ENCODE measurements at places on chromosomes 1 and 21.
A peak's percentile ranks its signal among the peaks of the same experiment; 100 is the strongest.

DNA sequence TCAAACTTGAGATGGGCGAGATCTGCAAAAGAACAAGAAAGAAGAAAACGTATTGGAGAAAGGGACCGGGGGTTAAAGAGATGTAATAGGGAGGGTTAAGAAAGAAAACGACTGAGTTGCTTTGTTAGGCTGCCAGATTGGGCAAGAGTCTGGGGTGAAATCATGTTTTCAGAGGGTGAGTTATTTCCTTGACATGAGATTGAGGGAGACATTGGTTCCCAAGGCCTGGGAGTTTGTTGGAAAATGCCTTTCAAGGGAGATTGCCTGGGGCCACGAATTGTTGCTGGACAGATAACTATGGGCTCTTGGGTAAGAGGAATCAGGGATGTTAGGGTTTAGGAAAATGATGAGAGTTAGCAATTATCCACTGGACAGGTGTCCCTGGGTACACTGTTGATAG is 776 bp upstream of the CADM3 start:
- no peak for DNase-seq

DNA sequence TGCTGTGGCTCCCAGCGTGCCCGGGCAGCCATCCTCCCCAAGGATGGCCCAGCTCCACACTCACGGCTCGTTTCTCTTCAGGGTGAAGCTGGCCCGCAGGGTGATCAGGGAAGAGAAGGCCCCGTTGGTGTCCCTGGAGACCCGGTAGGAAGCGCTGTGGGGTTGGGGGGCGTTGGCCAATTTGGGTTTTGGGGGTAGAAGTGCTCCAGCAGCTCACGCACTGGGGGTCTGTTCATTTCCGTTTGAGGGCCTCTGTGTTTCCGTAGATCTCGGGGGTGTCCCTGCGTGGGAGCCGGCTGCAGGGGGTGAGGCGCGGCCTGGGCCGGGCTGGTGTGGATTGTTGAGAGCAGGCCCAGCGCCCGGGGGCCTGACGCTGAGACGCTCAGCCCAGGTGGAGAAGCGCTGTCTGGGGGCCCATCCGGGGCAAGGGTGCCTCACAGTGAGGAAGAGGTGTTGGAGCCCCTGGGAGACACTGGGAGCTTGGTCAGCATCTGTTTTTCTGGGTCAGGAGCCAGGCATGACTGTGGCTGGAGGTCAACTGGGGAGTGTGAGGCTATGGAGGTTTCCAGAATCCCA is 12.6 kb downstream of the COL6A1 start:
- peak; percentile 19 for DNase-seq

DNA sequence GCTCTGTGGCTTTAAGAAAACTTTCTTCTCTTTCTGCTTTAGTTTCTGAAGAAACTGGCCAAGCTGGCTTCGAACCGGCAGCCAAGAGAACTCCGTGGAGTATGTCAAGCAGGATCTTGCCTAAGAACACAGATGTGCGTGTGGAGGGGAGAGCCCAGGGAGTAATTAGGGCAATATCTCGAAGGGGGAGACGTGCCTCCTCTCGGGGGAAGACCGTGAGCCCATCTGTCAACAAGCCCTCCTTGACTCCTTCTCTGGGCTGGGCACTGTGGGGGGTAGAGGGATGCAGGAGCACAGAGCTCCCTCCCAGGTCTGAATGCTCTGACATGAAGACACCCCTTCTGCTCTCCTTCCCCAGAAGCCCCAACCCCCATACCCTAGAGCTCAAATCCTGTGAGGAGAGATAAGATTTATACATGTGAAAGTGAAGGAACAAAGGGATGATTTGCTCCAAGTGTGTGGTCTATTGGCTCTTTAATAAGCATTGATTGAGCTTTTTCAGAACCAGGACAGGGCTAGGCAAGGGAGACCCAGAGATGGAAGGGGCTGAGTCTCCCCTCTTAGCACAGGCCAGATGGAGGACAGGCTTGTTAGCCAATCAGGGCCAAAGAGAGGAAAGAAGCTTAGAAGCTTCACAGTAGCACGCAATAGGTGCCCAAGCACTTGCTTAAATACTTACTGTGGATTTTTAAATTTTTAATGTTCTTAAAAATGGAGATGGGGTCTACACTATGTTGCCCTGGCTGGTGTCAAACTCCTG is 37.5 kb downstream of the EDN2 start:
- DNase-seq: no peak

GRCh38 chr21:34531399-34531798 is 19.4 kb upstream of the KCNE1 start:
- no peak for DNase-seq

DNA sequence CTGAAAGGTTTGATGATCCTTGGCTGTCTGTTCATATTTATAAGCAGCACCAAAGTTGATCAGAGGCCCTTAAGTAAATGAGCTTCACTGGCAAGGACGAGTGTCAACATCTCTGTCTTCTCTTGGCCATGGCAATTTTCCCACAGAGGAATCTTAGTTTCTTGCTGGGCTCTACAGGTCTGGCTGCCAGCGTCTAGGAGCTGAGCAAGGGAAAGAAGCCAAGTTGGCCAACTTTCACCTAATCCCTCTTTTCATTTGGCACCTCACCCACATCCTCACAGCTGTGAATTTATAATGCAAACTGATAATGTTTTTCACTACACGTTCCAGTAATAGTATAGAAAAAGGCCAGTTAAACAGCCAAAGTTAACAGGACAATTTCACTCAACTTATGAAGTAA is 99.0 kb upstream of the LBR start:
- no peak for DNase-seq

DNA sequence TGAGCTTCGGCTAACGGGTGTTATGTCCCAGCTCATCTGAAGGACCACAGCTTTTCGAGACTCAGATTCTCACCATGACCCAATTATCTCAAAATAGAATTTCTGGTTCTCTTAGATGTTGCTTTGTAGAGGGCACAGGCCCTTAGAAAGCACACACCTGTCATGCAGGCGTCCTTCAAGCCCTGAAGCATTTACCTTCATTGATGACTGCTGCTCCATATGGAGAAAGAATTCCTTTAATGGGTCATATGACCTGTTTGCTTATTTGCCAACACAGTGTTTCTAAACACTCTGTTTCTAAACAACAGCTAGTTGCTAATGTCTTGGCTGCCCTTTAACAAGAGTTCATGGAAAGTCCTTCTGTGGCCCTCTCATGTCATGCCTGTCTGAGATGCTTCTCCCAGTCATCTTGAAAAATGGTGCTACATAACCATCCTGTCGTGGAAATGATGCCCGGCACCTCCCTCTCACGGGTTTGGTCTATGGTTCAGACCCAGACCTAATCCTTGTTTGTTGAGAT is 495.7 kb downstream of the KIF26B start:
- DNase-seq: no peak

GRCh38 chr1:208254862-208255261 is 10.7 kb upstream of the PLXNA2 start:
- no peak for DNase-seq

- no peak for DNase-seq
Observed at GRCh38 chr1:27835501-27835900, 4.9 kb downstream of the PPP1R8 start.

GRCh38 chr1:2279817-2280216 is 51.7 kb downstream of the SKI start:
- DNase-seq: no peak

DNA sequence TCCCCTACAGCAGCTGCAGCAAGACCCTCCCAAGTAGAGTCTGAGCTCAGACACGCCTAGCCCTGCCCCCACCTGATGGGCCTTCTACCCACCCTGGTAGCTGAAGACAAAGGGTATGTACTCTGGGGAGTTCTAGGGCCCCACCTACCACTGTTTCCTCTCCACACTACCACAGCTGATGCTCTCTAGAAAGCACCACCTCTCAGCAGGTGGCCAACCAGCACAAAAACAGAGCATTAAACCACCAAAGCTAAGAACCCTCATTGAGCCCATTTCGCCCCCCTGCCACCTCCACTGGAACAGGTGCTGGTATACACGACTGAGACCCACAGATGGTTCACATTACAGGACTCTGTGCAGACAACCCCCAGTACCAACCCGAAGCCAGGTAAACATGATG is 258.9 kb downstream of the SETD4 start:
- no peak for DNase-seq

- no peak for DNase-seq
Observed at GRCh38 chr1:225483818-225484656, 56.2 kb upstream of the LBR start.

DNA sequence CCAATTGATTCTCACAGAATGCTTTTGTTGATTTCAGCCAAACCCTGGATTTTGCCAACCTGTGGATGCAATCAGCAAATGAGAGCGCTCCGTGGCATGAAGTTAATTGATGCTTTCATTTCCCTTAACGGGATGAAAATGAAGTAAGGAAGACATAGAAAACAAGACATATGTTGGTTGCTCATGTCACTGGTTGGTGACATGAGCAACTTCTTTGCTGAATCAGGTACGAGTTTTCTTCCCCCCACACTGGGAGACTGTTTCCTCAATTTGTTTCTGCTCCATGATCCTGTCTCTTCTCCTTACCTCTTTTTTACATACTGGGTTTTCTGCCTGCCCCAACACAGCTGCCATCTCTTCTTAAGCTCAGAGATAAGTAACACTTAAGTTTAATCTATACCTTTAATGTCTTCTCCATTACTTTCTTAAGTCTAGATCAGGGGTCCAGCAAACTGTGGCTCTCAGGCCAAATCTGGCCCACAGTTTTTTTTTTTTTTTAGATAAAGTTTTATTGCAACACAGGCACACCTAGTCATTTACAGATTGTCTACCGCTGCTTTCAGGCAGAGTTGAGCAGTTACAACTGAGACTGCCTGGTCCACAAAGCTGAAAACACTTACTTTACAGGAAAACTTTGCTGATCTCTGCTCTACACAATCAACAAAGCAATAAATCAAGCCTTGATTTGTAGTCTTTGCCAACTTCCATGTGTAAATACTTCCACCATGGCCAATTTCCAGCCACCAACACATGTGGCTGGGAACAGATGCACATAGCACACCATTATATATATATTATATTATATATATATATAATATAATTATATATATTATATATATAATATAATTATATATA is 13.3 kb downstream of the GPR157 start:
- no peak for DNase-seq

DNA sequence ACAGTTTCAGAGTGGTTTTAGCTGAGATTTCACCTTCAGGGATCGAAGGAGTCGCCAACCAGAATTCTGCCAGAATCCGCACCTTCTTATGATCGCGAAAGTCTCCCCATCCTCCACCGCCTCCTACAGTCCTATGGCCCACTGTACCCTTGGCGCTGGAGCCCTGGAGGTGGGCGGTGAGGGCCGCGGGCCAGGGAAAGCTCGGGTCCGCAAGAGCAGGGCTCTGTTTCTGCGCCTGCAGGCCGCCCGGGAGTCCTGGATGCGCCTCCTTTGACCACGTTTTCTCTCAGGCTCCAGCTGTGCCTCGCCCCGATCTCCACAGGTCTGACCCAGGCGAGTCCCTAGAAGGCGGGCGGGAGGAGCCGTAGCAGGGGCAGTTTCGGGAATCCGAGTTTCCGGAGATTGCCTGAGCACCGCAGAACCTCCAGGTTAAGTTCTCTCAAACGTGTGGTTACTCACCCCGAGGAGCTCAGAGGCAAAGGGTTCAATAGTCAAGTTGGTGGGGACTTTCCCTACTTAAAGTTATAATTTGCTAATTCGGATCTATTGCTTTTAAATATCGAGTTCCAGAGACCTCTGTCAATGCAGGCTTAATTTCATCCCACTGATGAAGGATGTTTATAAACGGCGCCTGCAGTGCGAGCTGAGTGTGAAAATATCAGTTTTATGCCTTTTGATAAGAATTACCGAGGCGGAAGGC is 3.2 kb upstream of the LHX8 start:
- DNase-seq: no peak

GRCh38 chr1:181647314-181648035 is 164.2 kb downstream of the CACNA1E start:
- no peak for DNase-seq

DNA sequence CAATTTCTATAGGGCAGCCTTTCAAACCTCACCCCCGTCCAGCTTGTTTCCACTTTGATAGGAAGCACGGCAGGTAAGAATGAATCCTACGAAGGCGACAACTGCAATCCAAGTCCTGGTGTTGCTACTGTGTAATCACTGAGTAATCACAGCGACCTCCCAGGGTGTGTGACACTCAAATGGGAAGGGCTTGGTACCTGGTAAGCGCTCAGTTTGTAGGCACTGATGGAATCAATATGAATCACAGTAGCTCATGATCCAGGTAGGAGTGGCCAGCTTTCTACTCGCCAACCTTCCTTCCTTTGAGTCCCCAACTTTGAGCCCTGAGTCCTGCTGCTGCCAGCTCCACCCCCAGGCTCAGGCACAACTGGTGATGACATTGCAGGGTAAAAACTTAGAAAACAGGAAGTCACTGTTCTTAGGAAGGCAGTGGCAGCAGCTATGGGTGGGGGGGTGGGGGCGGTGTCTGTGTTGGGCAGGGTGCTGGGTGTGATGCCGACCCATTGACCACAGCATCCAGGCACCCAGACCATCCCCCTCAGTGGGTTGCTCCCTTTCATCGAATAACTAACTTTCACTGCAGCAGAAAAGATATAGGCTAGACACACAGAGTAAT is 70.7 kb downstream of the CD247 start:
- DNase-seq: no peak

DNA sequence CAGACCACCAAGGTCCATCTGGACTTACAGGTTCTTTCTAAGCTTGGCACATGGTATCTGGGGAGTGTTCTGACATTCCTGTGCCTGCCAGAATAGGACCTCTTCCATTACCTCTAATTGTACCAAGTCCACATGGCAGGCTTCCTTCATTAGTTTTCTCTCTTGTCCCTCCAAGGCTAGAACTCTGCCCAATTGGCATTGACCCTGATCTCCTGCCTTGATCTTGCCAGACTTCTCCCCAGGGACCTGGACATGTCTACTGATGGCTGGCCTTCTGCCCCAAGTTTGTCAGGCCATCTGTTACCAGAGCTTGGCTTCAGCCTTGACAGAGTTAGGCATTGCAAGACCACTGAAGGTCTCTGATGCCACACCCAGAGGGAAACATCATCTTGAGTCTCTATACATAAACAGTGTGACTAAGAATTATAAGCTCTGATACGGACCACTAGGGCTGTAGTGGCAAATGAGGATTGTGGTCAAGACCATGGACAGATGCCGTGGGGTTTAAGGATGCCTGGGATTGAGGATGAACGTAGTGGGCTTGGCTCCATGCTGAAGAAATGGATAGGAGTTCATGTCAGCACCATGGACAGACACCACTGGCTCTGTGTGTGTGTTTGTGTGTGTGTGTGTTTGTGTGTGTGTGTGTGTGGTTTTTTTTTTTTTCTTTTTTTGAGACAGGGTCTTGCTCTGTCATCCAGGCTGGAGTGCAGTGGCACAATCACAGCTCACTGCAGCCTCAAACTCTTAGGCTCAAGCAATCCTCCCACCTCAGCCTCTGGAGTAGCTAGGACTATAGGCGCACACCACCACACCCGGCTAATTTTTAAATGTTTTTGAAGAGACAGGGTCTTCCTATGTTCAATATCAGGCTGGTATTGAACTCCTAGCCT is 19.5 kb upstream of the PSMB2 start:
- DNase-seq: no peak

GRCh38 chr21:14964621-14965020 is 100.2 kb downstream of the NRIP1 start:
- DNase-seq: no peak

DNA sequence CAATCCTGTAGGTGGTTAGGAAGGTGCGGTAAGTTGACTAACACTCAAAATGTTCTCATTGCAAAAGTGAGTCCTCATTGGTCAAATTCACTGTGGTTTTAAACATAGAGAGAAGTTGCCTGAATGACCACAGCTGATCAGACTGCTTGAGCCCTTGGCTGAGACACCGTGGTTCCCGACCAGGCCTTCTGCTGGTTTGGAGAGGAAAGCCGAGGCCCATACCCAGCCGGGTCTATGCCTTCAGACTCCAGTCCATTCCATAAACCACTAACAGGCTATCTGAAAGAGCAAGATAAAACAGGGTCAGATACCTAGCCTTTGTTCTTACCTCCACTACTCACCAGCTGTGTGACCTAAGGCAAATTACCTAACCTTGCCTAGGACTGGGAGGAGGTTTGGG is 133.9 kb downstream of the LMX1A start:
- no peak for DNase-seq
